ENCODE measurements at places on chromosomes 12 and 14.
A peak's percentile ranks its signal among the peaks of the same experiment; 100 is the strongest.

GRCh38 chr12:57129321-57129842 lies 1.1 kb downstream of the LRP1 start:
- DNase-seq: no peak

DNA sequence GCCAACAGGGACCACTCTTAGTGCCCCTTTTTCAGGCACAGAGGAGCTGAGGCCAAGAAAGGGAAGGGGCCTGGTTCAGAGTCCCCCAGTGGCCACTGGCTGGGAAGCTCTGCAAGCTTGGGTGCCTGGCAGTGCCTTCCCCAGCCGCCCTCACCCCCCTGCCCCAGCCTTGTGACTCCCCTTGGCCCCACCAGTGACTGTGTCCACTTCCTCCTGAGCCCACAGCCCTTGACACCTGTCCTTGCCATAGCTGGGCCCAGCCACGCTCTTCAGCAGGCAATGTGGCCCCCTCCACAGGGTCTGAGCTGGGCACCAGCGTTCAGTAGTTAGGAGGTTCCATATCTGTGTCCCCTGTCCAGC lies 19.0 kb upstream of the C14orf180 start:
- DNase-seq: no peak

DNA sequence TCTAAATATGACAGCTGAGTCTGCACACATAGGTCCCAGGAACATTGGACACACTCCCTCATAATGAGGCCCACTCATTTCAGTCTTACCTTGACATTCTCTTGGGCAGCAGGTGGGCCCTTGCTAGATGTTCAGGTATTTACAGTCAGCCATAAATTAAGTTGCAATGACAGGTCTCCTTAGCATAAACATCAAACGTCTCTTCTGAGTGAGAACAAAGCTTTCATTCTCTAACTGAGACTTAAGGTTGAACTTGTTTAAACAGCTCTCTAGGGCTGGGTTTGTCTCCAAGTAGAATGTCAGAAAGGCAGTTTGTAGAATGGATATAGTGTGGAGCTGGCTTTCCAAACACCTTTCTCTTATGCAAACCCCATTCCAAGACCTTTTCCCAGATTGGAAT lies 10.3 kb downstream of the ACVR1B start:
- DNase-seq: peak; percentile 93

DNA sequence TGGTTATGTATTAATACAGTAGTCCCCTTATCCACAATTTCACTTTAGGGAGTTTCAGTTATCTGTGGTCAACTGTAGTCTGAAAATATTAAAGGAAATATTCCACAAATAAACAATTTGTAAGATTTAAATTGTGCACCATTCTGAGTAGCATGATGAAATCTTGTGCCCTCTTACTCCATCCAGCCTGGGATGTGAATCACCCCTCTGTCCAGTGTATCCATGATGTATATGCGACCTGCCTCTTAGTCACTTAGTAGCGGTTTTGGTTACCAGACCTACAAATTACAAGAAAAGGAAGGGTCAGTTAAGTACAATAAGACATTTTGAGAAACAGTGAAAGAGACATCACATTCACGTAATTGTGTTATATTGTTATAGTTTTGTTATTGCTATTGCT lies 39.9 kb upstream of the MDGA2 start:
- DNase-seq: no peak

- no peak for DNase-seq
These were observed 244.9 kb downstream of the CACNA1C start for GRCh38 chr12:2297658-2298057.

All from LoVo (cell line).